Ovary (tissue), 10 donors: ENCODE measurements at places on chromosomes 7 and 10. TPM values are rescaled to one million over a fixed set of nuclear protein-coding genes. Genes with fewer than 3 reads are reported as not detected.

The TAS2R4 gene
- total RNA-seq, result 2.4 TPM

The PTPN20 gene
- total RNA-seq, result 5.0 TPM

The NUTM2B gene
- 1.2 TPM for total RNA-seq

The BEND7 gene
- total RNA-seq, result 19.8 TPM

The NPTX2 gene
- total RNA-seq, result 3.3 TPM

The CYP3A7 gene
- 0.20 TPM for total RNA-seq

The SLC16A12 gene
- total RNA-seq, result 4.3 TPM

The LRRC4 gene
- total RNA-seq, result 0.72 TPM

The ALDH18A1 gene
- total RNA-seq, result 37.5 TPM

The FAM131B gene
- 0.87 TPM for total RNA-seq

The SLC18A2 gene
- total RNA-seq, result 2.8 TPM

The NYAP1 gene
- 3.8 TPM for total RNA-seq

The KAZALD1 gene
- 0.57 TPM for total RNA-seq

The HKDC1 gene
- total RNA-seq, result not detected

The CCZ1B gene
- 63.7 TPM for total RNA-seq

The TMEM60 gene
- 15.2 TPM for total RNA-seq

The STEAP1B gene
- 0.55 TPM for total RNA-seq

The SPDYE5 gene
- total RNA-seq, result not detected

The MYH16 gene
- not detected for total RNA-seq

The ADRA2A gene
- 16.0 TPM for total RNA-seq
